ENCODE measurements at places on chromosomes 2 and 18.

DNA sequence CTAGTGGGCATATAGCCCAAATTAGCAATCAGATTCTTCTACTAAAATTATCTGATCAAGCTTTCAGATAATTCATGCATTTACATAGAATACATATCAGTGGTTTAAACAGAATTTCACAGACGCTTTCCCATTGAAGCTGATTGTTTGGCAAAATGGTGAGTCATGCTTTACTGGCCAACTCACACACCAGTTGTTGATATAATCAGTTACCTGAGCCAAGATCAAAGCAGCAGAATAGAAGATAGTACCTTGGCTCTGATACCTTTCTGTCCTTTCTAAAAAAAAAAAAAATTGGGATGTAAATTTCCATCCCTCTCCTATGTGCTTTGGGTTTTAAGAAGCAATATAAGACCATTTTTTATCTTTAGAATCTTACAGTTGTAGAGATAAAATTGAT is 178.0 kb downstream of the MCFD2 start:
- no peak for DNase-seq

DNA sequence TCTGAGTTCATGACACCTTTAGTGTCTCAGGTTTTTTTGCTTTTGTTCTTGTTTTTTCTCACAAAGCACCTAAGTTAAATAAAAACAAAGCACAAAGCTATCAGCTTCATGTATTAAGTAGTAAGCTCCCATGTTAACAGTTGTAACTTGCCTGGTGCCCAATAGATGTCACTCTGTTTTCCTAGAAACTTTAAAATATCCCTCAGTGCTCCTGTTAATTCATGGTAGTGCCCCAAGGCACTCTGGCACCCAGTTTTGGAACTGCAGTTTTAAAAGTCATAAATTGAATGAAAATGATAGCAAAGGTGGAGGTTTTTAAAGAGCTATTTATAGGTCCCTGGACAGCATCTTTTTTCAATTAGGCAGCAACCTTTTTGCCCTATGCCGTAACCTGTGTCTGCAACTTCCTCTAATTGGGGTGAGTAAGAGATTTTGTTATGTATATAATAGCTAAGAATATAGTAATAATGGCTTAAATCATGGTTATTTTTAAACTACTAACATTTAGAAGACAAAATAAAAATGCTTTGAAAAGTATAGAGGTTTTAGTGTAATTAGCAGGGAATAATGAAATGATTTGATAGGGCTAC is 555.0 kb upstream of the TMEFF2 start:
- DNase-seq = no peak

DNA sequence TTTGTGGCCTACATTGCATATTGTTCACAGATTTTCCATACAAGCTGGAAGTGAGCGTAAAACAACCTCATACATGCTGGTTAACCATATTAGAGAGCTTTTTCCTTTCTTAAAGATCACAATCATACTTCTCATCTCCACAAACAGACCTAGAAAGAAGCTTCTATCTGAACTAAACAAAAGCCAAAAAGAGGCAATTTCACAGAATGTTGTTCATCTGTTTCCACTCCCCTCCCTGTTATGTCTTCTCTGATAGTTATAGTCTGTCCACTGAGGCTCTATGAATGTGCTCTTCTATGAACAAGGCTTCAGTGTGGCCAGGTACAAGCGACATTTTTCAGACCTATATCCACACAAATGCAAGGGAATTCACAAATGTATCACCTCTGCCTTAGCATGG is 63.4 kb downstream of the LDAH start:
- DNase-seq = no peak

DNA sequence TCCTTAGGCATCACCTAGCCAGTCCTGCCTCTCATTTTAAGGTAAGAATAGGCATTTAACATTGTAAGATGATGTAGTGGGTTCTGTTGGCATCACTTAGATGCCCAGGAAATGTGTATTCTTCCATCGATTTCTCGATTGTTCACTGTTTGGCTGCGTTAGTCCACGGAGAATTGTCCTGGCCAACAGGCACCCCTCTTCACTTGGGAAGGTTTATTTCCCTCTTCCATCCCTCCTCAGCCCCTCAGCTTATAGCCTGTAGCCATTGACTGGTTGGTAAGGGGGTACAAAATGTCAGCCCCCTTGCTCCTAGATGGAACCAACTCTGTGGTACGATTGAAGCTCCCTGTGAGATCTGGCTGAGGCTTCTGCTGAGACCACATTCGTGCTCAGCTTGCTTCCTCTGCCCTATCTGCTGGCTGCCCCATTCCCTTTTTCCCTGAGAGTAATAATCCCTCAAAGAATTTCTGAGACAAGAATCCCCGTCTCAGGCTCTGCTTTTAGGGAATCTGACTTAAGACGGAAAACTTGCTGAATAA is 43.4 kb downstream of the PLEKHA3 start:
- DNase-seq = no peak

DNA sequence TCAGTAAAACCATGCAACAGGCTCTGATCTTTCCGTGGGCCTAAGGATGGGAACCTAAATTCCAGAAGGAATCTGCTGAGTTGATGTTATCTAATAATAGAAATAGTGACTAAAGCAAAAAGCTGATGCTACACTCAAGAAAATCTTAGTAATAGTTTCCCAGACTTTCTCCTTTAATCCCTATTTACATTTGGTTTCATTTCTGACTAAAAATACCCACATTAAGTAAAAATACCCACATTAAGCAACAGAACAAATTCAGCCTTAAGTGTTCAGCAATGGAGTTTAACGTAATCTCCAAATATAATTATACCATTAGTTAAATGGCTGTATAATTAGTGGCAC is 50.3 kb downstream of the CCBE1 start:
- DNase-seq = no peak

GRCh38 chr2:61125123-61125710 is 36.8 kb upstream of the C2orf74 start:
- DNase-seq = no peak

DNA sequence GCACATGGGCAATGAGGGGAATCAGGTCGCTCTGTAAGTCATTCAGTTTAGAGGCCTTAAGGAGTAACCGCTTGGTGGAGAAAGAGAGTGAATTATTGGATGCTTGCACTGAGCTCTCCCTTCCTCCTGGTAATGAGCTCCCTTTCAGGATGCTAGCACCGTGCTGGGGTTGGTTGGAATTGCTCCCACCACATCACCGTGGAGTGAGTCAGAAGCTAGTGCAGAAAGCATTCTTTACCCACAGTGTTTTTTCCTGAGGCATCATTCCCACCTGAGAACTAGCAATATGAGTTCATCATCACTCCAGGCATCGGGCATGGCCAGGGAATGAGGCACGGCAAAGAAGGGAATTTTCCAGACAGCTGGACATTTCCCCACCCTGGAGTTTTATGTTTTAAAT is 57.6 kb downstream of the ITGB6 start:
- no peak for DNase-seq

DNA sequence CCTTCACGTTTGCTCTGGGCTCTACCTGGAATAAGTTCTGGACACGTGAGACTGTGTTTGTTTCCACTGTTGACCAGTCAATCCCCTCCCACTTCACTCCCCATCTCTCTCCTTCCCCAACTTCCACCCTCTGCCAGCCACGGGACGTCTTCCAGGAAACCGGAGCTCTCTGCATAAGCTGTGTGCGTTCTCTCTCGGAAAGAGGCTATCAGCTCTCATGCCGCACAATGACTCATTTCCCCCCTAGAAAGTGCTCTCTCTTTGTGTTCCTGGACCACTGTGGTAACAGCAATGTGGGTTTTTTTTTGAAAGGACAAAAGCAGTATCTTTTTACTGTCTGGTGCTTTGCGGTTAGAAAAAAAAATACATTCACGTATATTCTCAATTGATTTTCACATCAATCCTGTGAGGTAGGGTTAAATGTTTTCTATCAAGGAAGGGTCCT is 10.2 kb downstream of the PROKR1 start:
- DNase-seq = no peak

- peak; percentile 35 for DNase-seq
These were observed 45.4 kb downstream of the SLC16A14 start for GRCh38 chr2:230023313-230023712.

DNA sequence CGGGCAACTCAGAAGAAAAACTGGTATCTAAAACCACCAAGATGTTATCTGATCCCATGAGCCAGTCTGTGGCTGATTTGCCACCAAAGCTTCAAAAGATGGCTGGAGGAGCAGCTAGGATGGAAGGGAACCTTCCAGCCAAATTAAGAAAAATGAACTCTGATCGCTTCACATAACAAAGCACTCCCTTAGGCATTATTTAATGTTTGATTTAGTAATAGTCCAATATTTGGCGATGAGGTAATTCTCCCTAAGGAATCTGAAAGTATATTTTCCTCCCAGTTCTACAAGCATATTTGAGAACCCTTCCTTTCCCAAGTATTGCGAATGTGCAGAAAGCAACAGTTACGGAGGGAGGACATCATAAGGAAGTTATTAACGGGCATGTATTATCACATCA is 156.6 kb downstream of the KCNJ3 start:
- DNase-seq = no peak

DNA sequence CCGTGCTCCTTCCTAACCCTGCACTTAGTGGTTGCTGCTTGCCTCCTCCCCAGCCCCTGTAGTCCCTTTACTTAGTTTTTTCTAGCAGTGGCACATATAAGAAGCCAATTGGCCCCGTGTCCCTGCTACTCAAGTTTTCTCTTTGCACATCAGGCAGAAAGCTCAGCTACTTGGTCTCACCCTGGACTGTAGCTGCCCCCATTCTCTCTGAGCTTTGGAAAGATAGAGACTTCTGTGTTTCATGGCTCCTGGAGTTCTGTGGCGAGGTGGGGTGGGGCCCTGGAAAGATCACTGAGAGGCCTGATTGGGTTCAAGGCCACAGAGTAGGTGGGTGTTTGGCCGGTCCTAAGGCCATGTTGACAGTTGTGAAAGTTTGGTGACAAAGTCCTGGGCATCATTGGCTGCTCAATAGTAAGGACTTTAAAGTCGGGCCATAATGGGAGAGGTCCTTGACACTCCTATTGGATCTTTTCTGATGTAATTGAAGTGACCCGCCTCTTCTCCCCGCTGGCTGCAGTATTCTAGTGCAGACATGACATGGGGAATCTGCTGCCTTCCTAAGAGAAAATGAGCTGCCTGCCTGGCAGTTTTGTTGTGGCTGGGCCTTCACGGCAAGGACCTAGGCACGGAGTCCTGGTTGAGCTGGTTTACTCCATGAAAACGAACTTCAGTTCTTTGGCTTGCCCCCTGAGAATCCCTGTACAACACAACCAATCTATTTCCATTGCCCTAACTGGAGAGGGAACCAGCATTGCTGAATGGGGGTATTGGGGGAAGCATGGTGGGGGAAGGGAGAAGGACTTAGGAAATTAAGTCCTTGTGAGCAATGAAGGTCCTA is 26.2 kb upstream of the CYP27A1 start:
- no peak for DNase-seq

GRCh38 chr2:99879481-99879880 is 262.9 kb downstream of the AFF3 start:
- no peak for DNase-seq

- no peak for DNase-seq
These were observed 99.6 kb downstream of the PTGR3 start for GRCh38 chr18:75109319-75109691.

GRCh38 chr2:214035091-214035852 is 375.6 kb upstream of the VWC2L start:
- no peak for DNase-seq
